ENCODE measurements at places on chromosomes 11 and 22.

GRCh38 chr11:67419325-67420049 lies 4.0 kb downstream of the CARNS1 start:
- no peak for DNase-seq

- no peak for DNase-seq
These were observed 45.5 kb upstream of the CRYBB3 start for GRCh38 chr22:25153961-25154666.

- DNase-seq, result no peak
These were observed 18.1 kb downstream of the SMARCB1 start for GRCh38 chr22:23804781-23805291.

GRCh38 chr11:124842305-124842704 lies 22.9 kb upstream of the ROBO3 start:
- DNase-seq, result no peak

DNA sequence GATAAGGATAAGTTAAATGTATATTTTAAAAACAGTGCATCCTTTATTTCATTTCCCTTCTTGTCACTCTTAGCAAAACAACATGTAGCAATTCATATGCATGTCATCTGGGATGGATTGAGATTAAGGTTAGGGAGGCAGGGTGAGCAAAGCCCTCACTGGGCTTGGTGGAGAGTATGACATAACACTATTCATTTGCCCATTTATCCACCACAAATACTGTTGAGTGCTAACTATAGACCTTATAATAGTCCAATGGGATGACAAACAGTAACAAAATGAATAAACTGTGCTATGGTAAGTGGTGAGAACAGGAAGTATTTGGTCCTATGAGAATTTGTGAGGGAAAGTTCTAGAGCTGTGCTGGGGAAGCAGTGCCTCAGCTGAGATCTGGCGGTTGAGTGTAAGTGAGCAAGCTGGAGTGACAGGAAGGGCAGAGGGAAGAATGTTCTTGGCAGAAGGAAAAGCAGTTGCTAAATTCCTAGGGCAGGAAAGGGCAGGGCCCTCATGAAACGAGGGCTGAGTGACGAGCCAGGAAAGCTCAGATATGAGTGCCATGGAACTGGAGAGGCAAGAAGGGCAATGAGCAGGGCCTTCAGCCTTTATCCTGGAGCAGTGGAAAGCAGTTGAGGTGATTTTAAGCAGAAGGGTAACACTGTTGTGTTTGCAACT lies 6.7 kb downstream of the HSD17B12 start:
- DNase-seq, result no peak

DNA sequence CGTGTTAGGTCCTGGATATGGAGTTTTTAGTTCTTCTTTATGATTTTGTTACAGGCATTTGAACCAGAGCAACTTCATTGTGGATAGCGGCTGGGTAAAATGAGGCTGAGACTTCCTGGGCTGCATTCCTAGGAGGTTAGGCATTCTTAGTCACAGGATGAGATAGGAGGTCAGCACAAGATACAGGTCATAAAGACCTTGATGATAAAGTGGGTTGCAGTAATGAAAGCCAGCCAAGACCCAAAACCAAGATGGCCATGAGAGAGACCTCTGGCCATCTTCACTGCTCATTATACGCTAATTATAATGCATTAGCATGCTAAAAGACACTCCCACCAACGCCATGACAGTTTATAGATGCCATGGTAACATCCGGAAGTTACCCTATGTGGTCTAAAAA lies 23.4 kb upstream of the CLMP start:
- no peak for DNase-seq

DNA sequence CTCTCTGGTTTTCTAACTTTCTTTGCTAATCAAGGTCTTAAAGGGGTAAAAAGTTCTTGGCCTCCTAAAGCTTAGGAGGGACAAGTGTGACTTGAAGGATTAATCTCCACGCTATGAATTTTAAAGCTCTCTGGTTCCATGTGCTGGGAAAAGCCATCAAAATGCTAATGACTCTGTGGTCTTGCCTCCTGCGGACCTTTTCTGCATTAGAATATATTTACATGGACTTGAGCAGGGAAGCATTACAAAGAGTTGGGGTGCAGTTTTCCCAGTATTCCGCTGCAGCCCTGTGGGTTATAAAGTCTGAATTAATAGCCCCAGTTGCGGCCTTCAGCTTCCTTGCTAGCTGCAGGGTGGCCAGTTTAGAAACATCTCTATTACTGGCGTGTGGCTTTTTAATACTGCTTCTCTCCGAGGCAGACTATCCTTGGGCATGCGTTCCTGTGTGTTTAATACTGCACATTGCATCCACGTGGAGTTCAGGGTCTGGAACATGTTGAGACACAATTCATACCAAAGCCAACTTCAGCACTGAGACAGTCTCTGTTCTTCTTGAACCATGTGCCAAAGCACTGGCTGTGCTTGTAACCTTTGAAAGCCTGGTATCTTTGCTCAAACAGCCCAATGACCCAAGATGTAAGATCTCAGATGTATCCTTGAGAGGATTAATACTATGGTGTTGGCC lies 27.3 kb downstream of the TSPAN18 start:
- no peak for DNase-seq

- no peak for DNase-seq
These were observed 704.0 kb downstream of the BRD1 start for GRCh38 chr22:49123621-49124192.

DNA sequence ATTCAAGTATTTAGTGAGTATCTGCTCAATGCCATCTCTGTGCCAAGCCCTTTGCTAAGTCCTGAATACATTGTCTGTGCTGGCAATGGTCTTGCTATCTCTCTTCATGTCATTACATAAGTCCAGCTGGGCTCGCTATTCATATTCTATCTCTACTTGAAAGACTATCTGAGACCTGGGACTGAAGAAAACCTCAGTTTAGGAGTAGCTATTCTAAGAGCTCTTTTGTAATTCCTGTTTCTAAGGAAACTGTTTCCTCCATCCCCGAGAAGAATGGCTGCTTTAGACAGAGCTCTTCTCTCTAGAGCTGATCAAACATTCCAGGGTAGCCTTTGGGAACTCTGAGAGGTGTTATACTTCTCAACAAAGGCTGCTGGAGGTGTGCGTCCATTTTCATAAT lies 33.0 kb downstream of the SLC17A6 start:
- DNase-seq, result no peak

DNA sequence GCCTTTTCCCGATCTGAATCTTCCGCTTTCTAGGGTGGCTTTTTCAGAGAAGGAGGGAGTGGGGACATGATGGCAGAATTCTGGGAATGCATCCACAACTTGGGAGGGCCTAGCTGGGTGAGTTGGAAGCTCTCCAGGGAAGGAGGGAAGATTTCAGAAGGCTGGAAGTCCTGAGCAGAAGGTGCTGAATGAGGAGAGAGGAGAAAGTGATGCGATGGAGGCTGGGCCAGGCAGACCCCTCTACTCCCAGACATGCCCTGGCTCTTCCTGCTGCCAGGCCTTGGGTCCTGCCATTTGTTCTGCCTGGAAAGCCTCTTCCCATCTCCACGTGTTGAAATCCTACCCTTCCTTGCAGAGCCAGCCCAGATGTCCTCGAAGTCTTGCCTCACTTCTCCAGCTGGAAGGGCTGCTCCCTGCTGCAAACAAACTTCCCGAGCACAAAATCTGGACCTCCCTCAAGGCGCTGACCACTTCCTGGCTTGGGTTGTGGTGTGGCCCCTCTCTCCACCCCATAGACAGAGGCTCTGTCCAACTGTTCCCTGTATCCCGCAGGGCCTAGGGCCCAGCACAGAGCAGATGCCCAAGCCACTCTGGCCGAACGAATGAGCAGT lies 16.8 kb downstream of the LRRC32 start:
- DNase-seq, result no peak

DNA sequence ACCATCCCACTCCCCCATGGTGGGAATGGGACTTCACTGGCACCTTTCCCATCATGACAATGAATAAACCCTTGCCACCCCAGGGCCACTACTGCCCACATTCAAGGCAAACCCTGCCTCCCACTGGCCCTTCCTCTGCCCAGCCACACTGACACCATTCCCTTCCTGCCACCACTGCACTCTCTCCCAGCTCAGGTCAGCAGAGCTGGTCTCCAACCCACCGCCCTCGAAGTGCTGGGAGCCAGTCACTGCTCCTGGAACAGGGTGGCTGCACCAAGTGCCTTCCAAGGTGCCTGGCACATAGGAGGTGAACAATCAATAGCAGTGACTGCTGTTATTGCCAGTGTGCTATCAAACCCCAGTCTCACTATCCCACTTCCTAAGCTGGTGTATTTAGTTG lies 27.1 kb downstream of the PRDM10 start:
- DNase-seq, result no peak

- no peak for DNase-seq
These were observed 630.2 kb upstream of the LUZP2 start for GRCh38 chr11:23866641-23867040.

- DNase-seq, result no peak
These were observed 566.2 kb downstream of the MIAT start for GRCh38 chr22:27223317-27224177.

DNA sequence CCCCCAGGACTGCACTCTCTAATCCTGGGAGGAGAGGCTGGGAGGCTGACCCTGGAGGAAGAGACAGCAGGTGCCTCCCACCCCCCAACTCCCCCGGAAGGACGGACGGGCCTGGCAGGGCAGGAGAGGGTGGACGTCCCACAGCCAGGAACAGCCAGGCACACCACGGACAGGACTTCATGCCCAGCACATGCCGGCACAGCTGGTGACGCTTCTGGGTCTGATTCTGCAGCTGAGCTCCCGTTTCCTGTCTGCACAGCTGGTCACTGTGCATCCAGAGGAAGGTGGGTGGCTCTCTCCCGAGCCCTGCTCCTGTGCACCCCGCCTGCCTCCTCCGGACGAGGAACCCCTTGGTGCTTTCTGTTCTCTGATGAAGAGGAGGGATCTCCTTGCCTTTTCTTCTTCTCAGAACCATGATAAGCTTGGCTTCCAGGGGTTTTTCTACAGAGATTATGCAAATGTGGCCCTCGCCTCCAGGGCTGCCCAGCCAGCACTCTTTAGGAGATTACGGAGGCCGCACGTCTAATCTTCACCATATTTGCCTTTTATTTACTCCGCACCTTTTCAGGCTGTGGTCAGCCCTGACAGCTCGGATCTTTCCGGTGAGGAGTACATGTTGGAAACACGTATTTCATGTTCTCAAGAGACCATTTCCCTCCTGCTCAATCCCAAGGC lies 1295.8 kb downstream of the BRD1 start:
- no peak for DNase-seq

- no peak for DNase-seq
These were observed 9.4 kb downstream of the SIDT2 start for GRCh38 chr11:117187799-117188481.

DNA sequence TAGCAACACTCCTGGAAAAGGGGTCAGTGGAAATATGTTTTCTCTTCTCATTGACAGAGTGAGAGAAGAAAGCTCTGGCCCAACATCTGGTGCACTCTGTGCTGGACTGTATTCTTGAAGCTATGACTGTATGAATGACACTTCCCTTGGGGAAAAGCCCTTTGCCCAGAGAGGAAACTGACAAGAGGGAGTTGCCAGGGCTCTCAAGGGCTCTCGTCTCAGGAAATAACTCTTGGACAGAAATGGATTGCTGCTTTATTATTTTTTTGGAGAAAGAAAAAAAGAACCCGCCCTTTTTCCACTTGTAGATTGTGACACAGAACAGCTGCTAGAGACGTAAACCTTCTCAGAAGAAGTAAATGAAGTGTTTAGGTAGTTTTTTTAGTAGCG lies 11.4 kb downstream of the ETS1 start:
- DNase-seq, result no peak

DNA sequence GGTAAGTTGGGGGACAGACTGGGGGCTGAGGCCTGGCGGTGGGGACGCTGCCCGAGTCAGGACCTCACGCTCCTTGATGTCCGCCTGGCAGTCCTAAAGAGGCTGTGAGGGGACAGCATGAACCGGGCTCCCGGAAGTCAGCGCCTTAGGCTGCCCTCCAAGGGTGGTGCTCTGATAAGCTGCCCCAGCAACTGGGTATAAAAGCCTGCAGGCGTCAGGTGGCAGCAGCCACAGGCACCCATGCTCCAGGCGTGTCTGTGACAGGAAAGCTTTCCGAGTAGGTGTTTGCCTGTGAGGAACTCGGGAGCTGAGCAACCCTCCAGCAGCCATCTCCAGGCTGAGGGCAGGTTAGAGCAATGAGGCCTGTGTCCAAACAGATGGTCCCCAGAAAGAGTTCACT lies 53.0 kb downstream of the ST3GAL4 start:
- DNase-seq, result no peak

DNA sequence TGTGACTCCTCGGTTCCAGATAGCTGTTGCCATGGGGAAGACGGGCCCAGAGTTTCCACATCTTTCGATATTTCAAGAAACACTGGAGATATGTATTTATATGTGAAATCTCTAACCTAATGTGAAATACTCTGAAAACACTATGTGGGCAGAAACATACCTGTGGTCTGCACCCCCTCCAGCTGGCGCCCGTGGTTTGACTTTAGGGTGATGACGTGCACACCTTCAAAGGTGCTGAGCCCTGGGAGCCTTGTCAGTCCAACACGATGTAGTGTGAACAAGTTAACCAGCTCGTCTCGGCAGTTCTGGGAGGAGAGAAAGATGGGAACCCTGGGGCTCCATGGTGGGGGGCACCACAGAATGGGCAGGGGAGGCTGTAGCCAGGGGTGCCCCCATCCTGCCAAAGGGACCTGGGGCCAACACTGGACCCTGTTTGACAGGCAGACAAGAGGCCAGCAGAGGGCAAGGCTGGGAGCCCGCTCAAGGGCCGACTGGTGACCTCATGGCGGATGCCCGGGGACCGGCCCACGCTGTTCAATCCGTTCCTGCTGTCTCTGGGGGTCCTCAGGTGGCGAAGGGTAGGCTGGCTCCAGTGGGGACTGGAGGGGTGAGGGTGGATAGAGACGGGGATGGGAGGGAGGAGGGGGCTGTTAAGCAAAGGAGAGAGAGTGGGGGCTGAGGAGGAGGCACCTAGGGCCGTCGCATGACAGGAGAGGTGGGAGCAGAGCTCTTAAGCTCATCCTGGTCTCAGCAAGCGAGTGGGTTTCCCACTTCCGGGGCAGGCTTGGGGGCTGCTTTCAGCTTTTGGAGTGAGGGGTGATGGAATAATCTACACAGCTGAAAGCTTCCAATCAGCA lies 43.8 kb downstream of the TRIOBP start:
- DNase-seq, result no peak

- no peak for DNase-seq
These were observed 56.6 kb downstream of the FBXO7 start for GRCh38 chr22:32531228-32531627.

GRCh38 chr11:94776351-94777321 lies 8.5 kb downstream of the AMOTL1 start:
- no peak for DNase-seq

- no peak for DNase-seq
These were observed 9.7 kb downstream of the CLMP start for GRCh38 chr11:123185326-123185725.

DNA sequence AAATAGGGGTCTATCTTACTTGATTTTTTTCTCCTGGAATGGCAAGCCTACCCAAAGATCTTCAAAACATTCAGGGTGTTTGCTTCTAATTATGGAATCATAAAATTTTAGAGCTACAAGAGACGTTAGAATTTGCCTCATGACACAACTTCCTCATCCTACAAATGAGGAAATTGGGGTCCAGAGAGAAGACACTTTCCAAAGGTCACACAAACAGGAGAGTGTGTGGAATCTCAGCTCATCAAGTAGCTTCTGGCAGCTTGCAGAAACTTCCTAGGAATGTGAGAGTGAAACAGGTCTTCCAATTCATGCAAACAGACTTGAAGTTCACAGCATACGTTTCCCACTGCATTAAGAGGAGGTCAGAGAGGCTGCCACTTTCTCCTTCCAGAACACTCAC lies 976.0 kb downstream of the OPCML start:
- DNase-seq, result no peak
